ENCODE measurements at places on chromosomes 11 and 22.

GRCh38 chr11:106683435-106683834 is 334.8 kb downstream of the GUCY1A2 start:
- DNase-seq, result no peak

GRCh38 chr11:114826910-114827442 is 148.6 kb downstream of the NXPE2 start:
- DNase-seq, result no peak

DNA sequence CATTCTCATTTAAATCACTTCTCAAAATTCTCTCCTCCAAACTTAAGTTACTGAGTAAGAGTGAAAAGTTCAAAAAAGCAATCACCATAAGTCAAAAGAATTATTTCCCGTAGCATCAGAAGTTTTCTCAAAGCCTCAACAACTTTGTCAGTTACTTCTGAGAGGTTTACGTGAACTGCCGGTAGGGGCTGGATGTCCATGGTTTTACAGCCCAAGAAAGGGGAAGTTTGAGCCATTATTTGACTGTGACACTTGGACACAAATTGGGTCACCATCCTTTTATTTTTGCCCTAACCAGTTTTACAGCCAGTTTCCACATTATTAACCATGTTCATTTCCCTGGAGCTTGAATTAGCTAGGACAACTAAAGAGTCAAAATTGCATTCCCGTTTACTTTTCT is 7.5 kb downstream of the POU2AF3 start:
- no peak for DNase-seq

- no peak for DNase-seq
Measured at GRCh38 chr11:77030834-77031414, 3.3 kb upstream of the B3GNT6 start.

- peak; percentile 39 for DNase-seq
Measured at GRCh38 chr11:76803811-76804600, 20.9 kb downstream of the TSKU start.

GRCh38 chr11:75851203-75851602 is 36.2 kb downstream of the UVRAG start:
- no peak for DNase-seq

GRCh38 chr11:94544646-94545263 is 1.0 kb downstream of the FUT4 start:
- peak; percentile 7 for DNase-seq

DNA sequence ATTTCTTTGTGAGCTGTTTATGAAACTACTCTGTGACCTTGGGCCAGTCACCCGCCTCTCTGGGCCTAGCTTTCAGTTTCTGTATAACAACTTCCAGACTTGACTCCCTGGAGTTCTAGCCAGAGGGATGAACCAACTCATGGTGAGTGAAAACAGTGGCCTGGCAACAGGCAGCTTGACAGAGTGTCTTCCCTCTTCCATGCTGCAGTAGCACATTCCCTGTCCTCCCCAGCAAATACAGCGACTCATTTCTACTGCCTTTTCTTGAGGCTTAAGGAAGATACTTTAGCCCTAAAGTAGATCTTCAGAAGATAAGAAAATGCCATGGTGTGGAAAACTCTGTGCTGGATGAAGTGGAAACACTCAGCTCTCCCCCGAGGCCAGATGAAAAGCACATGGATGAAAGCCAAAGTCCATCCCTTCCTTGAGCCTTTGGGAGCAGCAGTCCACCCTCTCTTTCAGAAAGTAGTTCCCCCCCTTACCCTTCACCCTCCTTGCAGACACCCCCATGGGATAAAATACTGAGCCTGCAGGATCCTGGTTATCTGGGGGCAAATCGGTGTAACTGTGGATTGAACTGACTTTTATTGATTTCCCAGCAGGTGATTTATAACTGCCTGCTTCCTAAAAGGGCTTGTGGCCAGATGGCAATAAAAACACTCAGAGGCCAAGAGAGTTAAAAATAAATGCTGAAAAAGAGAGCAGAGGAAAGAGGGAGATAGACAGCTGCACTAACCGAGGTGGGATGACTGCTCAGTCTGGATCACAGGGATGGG is 24.1 kb downstream of the IRAG1 start:
- no peak for DNase-seq

GRCh38 chr11:848380-848931 is 5.8 kb downstream of the TSPAN4 start:
- peak; percentile 47 for DNase-seq

DNA sequence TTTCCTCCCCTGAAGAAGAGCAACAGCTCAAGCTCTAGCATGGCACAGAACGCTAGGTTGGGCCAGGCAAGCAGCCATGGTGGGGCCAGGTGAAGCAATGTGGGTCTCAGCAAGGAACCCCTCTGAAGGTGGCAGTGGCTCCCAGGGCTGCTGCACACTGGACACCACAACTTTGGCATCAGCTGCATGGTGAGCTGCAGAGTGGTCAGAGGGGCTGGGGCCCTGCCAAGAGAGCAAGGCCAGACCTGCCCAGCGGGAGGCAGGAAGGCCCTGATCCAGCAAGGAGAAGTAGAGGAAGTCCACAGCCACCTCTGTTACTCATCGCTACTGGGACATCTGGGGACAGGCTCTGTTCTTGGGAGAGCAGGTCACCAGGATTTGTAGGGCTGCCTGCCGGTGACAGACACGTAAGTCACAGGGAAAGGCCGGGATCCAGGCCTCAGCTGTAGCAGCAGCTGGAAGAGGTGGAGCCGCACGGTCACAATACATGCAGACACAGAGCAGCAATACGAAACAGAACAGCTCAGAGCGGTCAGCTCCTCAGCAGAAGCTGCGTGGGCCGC is 12.4 kb downstream of the CYB561A3 start:
- DNase-seq, result no peak

GRCh38 chr11:103888541-103888951 is 147.9 kb upstream of the DDI1 start:
- no peak for DNase-seq

DNA sequence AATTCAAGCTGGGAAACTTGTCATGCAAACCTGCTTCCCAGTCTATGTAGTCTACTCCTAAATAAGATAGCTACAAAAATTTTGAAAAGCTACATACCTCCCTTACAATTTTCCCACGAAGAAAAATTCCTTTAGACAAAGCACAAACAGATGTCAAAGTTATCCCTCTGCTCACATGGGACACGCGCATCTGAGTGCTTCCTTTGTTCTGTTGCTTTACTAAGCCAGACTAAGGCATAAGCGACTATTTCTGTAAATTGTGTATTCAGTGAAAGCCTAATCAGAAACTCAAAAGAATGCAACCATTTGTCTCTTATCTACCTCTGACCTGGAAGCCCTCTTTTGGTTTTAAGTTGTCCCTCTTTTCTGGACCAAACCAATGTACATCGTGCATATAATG is 583.7 kb upstream of the B3GAT1 start:
- no peak for DNase-seq

GRCh38 chr11:128555606-128556005 is 31.8 kb downstream of the ETS1 start:
- DNase-seq, result no peak

- DNase-seq, result no peak
Measured at GRCh38 chr11:110086892-110087309, 6.3 kb upstream of the ZC3H12C start.

GRCh38 chr11:92340839-92341238 is 116.2 kb downstream of the FAT3 start:
- DNase-seq, result no peak

GRCh38 chr11:122198291-122198983 is 82.4 kb upstream of the BLID start:
- no peak for DNase-seq

DNA sequence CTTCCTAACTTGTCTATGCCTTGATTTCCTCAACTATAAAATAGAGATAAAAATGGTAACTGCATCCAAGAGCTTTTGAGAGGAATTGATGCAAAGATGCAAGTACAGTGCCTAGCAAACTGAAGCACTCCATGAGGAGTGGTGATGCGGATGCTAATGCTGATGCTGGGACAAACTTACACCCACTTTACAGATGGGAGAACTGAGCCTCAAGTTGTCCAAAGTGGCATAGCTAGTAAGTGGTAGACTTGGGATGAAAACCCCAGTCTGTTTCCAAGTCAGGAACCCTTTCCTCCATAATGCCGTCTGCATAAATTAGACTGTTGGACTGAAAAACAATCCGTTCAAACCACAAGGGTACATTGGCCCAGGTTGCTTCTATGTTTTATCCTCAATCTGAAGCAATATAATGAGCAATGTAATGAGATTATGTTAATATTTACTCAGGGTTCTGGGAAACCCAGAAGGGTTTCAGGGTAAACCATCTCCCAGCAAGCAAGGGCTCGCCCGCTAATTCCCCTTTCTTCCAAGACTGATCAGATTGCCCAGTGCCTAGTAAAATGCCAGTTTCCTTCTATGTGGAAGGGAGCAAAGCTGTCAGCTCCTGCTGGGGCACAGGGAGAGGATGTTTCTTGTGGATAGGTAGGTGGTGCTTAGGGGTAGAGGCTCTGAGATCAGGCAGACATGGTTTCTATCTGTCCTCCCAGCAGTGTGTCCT is 10.4 kb upstream of the EHF start:
- DNase-seq, result no peak

GRCh38 chr11:67277231-67277961 is 11.1 kb downstream of the GRK2 start:
- DNase-seq, result peak; percentile 85

DNA sequence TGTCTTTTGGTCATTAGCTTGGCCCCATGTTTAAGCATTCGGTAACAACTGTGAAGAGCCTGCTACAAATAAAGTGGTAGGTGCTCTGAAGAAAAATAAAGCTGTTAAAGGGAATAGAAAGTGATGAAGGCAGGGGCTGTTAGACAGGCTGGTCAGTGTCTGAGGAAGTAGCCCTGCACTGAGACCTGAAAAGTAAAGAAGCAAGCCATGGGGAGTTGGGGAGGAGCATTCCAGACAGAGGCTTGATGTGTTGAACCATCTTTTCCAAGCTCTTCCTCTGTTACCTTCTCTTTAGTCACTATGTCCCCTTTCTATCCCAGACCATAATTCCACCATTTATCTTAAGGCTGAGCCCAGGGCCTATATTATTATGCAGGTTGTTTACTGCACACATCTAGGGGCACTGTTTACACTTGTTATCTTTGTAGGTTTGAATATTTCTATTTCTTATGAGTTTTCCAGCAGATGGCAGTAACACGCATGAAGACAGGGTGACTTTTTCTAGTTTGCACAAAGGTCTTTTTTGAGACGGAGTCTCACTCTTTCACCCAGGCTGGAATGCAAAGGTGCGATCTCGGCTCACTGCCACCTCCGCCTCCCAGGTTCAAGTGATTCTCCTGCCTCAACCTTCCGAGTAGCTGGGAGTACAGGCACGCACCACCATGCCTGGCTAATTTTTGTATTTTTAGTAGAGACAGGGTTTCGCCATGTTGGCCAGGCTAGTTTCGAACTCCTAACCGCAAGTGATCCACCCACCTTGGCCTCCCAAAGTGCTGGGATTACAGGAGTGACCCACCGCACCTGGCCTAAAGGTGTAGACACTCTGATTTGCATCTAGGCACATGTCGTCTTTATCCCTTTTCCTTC is 23.0 kb downstream of the ZFTA start:
- no peak for DNase-seq

- DNase-seq, result no peak
Measured at GRCh38 chr11:73359341-73359740, 16.9 kb upstream of the RELT start.

DNA sequence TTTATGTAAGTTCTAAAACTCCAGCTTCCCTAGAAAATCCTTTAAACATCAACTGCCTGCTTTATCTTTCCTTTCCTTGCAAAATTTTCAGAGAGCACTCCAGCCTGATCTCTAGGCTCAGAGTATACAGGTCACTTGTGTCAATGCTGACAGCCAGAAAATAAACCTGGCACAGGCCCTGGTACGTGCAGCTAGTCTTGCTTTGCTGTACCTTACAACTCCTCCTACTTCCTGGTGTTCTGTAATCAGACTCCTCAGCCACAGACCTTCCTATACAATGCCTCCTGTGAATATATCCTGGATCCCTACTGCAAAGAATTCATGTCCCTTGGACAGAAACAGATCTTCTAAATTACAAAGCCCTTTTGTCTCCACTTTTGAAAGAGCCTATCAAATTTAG is 24.2 kb upstream of the TMEM123 start:
- DNase-seq, result no peak

DNA sequence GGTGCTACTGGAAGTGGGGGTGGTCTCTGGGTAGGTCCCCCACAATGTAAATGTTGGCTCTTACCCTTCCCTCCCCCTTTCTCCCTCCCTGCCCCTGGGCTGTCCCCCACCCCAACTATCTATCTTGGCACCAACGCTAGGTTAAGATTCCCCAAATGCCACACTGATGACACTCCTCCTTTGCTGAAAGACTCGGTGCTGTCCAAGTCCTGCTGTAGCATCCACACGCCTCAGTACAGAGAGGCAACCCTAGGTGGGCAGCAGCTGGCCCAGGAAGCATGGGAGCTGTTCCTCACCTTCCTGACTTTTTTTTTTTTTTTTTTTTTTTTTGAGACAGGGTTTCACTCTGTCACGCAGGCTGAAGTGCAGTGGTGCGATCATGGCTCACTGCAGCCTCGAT is 3.4 kb upstream of the KCTD17 start:
- no peak for DNase-seq

DNA sequence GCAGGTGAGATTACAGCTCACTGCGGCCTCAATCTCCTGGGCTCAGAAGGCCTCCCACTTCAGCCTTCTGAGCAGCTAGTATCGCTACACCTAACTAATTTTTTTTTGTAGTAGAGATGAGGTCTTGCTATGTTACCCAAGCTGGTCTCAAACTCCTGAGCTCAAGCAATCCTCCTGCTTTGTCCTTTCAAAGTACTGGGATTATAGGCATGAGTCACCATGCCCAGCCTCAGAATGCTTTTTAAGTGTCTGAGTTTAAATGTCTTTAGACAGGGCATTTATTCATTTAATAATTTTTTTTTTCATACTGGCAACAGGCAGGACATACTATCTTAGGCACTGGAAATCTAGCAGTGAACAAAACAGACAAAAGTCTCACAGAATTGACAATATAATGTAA is 27.7 kb downstream of the LRP4 start:
- no peak for DNase-seq

DNA sequence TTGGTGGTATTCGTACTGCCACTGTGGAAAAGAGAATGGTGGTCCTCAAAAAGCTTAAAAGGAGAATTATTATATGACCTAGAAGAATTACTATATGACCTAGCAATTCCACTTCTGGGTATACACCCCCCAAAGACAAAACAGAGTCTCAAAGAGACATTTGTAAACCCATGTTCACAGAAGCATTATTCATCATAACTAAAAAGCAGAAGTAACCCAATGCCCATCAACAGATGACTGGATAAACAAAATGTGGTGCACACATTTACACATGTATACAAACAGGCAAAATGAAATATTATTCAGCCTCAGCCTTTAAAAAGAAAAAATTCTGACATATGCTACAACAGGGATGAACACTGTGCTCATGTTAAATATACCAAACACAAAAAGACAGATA is 89.4 kb downstream of the ARHGAP32 start:
- no peak for DNase-seq

- DNase-seq, result no peak
Measured at GRCh38 chr11:34411791-34412190, 26.9 kb upstream of the CAT start.
